ENCODE measurements at places on chromosomes 2 and 18. TPM values are rescaled to one million over a fixed set of nuclear protein-coding genes. Genes with fewer than 3 reads are reported as not detected.

Gene DLGAP1
- total RNA-seq = 15.1 TPM

Gene STEAP3
- total RNA-seq = 22.2 TPM

Gene TMEM237
- total RNA-seq = 36.8 TPM

GRCh38 chr2:187440101-187440675 is 7.9 kb downstream of the CALCRL start:
- H3K4me1 ChIP-seq = no peaks in the 10 kb centered on the region
- H3K27ac ChIP-seq = no peak overlapping the region
- DNase-seq = no peak
- no peaks in the 10 kb centered on the region for H3K27me3 ChIP-seq
- no peaks in the 10 kb centered on the region for H3K36me3 ChIP-seq

DNA sequence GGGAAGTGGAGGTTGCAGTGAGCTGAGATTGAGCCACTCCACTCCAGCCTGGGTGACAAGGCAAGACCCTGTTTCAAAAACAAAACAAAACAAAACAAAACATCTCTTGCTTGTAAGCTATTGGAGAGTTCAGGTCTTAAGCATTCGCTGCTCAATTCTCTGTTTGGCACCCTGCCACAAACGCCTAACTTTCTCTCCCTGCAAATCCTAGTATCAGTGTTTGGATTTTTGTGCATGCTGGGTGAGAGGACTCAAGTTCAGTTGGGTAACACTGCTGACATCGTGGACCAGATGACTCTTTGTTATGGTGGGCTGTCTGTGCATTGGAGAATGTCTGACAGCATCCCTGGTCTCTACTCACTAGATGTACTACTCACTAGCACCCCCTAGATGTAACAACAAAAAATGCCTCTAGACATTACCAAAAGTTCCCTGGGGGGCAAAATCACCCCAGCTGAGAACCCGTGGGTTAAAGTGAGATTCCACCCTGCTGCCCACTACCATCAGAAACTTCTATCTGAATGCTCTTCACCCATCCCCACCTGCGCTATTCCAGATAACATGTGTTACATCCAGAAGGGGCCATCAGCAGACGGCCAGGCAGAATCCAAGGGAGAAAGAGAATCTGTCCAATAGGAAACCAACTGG is 50.9 kb downstream of the CACNB4 start:
- peaks cover 12% of the 10 kb centered on the region for H3K4me1 ChIP-seq
- no peak overlapping the region for H3K4me3 ChIP-seq
- no peaks in the 10 kb centered on the region for H3K36me3 ChIP-seq
- no peak for DNase-seq

- H3K27me3 ChIP-seq = no peaks in the 10 kb centered on the region
- H3K36me3 ChIP-seq = peaks cover 7% of the 10 kb centered on the region
- H3K4me1 ChIP-seq = no peaks in the 10 kb centered on the region
- no peak overlapping the region for H3K4me3 ChIP-seq
- DNase-seq = no peak
These were observed 27.3 kb downstream of the CDC42EP3 start for GRCh38 chr2:37644191-37644590.

DNA sequence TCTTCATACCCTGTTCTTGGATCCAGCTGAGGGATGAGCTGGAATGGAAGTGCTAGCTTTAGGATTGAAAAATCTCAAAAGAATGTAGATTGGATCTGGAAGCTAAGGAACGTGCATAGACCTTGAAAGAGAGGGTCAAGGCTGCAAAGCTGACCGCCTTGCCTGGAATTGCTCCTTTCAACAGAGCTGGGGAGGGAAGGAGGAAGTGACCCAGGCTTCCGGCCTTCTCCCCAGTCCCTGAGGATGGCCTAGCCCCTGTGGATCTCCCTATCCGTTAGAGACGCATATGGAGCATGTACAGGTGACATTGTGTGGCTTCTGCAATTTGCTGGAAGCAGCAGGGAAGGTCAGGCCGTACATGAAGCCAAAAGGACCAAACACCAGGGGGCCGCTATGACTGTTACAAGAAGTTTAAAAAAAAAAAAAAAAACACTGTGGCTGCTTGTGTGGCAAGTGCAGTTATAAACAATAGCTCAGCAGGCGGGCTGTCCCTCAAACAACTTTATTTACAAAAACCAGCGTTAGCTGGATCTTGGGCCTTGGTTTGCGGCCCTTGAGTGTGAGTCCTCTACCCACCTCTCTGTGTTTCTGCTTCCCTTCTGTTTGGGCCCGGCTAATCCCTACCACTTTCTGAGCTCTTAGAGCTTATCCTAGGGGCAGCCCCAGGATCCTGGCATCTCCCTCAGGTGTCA is 227.6 kb downstream of the SEPTIN10 start:
- no peak for DNase-seq
- H3K4me1 ChIP-seq = peaks cover 13% of the 10 kb centered on the region
- H3K27me3 ChIP-seq = no peaks in the 10 kb centered on the region
- H3K27ac ChIP-seq = no peak overlapping the region
- no peak overlapping the region for H3K4me3 ChIP-seq
- H3K36me3 ChIP-seq = no peaks in the 10 kb centered on the region

GRCh38 chr18:9421901-9422327 is 53.4 kb upstream of the RALBP1 start:
- peaks cover 4% of the 10 kb centered on the region for H3K4me1 ChIP-seq
- H3K27ac ChIP-seq = no peak overlapping the region
- no peak for DNase-seq
- no peak overlapping the region for H3K4me3 ChIP-seq
- no peaks in the 10 kb centered on the region for H3K36me3 ChIP-seq

DNA sequence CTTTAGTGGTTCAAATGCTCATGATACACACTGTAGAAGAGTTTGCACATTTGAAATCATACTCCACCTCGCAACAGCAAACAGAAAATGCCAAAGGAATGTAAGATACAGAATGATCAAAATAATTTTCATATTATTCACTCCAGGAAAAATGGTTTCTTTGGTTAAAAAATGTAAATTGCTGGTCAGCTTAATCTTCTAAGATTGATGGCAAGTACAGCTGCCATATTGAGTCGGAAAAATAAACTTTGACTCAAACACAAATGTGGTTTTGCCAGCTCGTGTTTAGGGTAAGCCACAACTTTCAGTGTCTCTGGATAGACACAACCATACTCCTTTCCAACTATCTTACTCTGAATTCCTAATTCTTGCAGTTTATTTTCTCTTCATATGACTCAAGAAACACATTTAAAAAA is 154.9 kb upstream of the SMIM21 start:
- H3K27me3 ChIP-seq = no peaks in the 10 kb centered on the region
- H3K36me3 ChIP-seq = no peaks in the 10 kb centered on the region
- no peaks in the 10 kb centered on the region for H3K4me1 ChIP-seq

DNA sequence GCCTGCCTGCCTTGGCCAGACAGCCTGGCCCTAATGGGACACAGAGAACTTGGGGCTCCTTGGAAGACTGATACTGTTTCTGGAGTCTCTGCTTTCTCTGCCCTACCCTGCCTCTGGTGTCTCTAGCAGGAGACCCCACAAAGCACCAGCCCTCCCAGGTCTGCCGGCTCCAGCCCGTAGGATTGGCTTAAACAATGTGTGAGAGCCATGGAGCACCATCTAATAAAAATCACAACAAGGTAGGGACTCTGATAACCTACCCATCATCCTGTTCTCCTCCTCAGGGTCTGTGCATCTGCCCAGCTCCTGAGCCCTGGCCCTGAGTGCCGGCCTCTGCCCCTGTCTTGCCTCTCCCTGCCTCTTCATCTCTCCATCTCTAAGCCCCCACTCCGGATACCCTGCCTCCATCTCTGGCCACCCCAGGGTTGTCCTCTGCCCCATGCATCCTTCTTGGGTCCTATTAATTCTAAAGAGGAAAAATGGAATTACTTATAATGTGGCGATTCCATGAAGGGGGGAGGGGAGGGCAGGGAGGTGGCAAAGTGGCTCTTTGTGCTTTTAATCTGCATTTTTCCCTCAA is 1.2 kb upstream of the ECEL1 start:
- H3K27me3 ChIP-seq = peaks cover 35% of the 10 kb centered on the region
- H3K36me3 ChIP-seq = no peaks in the 10 kb centered on the region
- no peak overlapping the region for H3K27ac ChIP-seq
- peaks cover 41% of the 10 kb centered on the region for H3K4me1 ChIP-seq

DNA sequence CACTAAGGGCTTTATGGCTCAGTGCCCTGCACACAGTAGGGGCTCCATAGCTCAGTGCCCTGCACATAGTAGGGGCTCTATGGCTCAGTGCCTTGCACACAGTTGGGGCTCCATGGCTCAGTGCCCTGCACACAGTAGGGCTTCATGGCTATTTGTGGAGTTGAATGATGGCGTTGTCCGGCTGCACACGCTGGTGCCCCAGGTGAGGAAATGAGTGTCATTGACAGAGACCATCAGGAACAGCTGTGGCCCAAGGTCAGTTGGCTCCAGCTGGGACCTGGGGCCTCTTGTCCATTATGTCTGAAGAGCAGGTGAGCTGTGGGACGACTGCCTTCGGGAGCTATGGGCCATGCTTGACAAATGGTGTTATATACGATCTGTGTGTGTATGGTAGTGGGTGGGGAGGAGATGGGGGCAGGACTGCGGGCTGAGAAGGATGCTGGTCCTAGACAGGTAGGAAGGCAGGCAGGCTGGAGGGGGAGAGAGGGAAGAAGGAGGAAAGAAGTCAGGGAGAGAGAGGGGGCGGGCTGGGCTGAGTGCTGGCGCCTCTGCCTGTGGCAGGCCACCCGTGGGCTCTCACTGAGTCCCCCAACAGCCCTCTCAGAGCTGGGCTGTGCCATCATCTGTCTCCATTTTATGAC is 130.6 kb downstream of the CLIP4 start:
- no peak for DNase-seq
- no peaks in the 10 kb centered on the region for H3K36me3 ChIP-seq
- no peaks in the 10 kb centered on the region for H3K27me3 ChIP-seq
- no peaks in the 10 kb centered on the region for H3K4me1 ChIP-seq
- no peak overlapping the region for H3K4me3 ChIP-seq
- no peak overlapping the region for H3K27ac ChIP-seq

DNA sequence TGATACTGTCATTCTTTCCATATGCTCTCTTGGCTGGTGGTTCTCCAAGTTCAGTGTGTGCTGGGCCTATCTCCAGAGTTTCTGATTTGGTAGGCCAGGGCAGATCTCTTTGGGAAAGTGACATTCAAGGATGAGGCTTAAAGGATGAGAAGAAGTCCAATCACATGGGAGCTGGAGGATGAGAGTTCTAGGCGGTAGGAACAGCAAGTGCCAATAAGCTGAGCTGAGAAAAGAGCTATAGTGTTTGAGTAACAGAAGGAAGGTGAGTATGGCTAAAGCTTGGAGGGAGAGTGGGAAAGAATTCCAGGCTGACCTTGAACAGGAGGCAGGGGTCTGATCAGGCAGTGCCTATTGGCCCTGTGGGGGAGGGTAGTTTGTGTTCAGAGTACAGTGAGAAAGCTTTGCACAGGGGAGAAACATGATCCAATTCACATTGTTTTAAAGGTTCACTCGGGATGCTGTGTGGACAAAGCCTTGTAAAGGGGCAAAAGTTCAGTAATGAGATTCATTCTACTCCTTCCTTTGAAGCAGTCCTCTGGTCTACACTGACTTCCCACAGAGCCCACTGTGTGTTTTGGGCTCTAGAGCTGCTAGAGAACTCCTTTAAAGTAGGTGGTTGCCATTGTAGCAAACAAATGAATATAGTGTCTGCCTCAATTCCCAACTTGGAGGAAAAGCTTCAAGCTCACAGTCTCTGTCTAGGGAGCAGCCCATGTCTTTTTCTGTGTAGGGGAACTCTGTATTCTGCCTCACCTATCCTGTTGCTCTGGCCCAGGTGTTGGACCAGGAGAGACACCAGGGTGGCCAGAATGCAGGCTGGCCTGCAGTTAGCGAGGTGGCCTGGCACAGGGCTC is 81.8 kb downstream of the FASTKD2 start:
- no peak overlapping the region for H3K27ac ChIP-seq
- DNase-seq = no peak
- no peaks in the 10 kb centered on the region for H3K36me3 ChIP-seq

All from H1 (cell line).